NCI-H69 (cell line): ENCODE measurements at places on chromosomes 7 and 10.

DNA sequence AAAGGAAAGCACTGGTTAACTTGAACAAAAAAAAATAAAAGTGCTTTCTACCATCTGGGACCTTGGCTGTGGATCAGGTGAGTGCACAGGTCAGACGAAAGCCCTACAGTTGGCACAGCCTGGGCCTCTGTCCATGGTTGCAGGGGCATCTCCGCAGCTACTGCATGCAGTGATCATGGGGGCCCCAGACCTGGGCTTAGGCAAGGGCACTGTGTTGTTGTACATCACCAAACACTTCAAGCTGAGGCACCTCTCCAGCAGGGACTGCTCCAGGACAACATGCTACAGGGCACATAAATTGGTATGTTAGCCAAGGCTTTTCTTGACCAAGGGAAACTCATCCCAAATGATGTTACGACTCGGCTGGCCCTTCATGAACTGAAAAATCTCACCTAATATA, 23.5 kb downstream of the KLHL7 start:
- DNase-seq, result no peak

- DNase-seq, result no peak
Observed at GRCh38 chr7:51467384-51468017, 150.9 kb upstream of the COBL start.

GRCh38 chr10:7239312-7239985, 171.4 kb downstream of the SFMBT2 start:
- DNase-seq, result no peak

GRCh38 chr10:78861529-78862327, 207.0 kb upstream of the ZMIZ1 start:
- peak; percentile 16 for DNase-seq

GRCh38 chr10:96667401-96667800, 52.9 kb downstream of the PIK3AP1 start:
- DNase-seq, result peak; percentile 2

DNA sequence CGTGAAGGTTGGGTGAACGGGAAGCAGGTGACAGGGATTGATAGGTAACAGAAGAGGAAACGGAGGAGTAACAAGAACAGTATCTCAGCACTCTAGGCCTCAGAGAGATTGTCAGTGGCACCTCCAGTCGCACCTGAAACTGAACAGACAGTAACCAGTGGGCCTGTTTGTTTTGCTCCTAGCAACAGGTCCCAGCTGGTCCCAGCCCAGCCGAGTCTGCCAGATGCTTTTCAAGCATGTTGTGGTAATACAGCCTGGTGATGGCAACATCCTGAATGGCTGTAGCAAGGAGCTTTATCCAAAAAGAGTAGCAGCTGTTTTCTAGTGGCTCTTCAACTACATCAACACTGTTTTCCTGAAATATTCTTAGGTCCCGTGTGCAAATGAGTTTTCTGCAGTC, 4.7 kb downstream of the CACNB2 start:
- DNase-seq, result no peak

DNA sequence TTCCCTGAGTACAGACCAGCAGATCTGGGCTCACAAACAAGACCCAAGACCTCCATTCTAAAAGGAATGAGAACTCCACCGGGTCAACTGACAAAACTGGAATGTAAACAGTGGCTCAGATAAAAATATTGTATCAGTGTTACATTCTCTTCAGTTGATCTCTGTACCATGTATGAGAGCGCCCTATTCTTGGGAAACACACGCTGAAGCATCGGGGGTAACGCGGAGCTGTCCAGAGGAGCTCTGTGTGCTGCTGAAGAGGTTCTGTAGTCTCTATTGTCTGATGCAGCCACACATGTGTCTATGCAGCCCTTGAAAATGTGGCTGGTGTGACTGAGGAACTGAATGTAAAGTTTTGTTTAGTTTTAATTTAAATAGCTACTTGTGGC, 39.7 kb downstream of the HIPK2 start:
- no peak for DNase-seq
